NCI-H748 treated with DMSO at 0.1 percent for 48 hours (cell line): ENCODE measurements at places on chromosomes 7 and 10.

DNA sequence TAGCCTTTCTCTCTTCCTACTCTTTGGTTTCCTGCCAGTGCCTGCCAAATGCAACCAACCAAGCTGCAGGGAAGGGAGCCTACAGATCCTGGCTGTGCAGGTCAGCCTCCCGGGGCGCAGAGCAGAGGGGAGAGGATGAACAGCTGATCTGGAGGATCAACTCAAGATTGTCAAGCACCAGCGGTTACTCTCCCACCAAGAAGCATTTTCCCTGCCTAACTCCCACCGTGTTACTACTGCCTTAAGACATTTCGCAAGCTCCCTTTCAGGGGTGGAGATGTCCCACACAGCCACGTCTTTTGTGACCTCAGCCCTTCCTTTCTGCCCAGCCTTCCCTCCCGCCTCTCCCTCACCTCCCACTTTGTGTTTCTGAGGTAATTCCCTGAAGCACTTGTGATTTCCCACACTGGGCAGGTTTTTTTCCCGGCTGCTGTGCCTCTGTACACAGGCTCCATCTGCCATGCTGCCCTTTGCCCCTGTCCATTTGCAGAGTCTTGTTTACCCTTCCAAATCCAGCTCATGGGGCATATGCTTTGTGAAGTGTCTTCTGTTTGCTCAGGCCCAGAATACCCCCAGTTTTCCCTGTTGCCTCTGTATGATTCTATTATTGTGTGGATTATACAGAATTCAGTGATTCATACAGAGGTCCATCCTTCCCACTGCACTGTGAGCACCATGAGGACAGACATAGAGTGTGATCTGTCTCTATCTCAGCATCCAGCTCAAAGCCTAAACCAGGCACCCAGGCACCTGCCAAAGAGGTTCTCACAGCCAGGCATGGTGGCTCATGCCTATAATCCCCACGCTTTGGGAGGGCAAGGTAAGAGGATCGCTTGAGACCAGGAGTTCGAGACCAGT is 40.9 kb upstream of the PAPSS2 start:
- DNase-seq = peak; percentile 43

GRCh38 chr7:97016381-97017191 is 8.0 kb downstream of the DLX5 start:
- DNase-seq = no peak

GRCh38 chr7:97133159-97133558 is 15.7 kb downstream of the SDHAF3 start:
- no peak for DNase-seq

DNA sequence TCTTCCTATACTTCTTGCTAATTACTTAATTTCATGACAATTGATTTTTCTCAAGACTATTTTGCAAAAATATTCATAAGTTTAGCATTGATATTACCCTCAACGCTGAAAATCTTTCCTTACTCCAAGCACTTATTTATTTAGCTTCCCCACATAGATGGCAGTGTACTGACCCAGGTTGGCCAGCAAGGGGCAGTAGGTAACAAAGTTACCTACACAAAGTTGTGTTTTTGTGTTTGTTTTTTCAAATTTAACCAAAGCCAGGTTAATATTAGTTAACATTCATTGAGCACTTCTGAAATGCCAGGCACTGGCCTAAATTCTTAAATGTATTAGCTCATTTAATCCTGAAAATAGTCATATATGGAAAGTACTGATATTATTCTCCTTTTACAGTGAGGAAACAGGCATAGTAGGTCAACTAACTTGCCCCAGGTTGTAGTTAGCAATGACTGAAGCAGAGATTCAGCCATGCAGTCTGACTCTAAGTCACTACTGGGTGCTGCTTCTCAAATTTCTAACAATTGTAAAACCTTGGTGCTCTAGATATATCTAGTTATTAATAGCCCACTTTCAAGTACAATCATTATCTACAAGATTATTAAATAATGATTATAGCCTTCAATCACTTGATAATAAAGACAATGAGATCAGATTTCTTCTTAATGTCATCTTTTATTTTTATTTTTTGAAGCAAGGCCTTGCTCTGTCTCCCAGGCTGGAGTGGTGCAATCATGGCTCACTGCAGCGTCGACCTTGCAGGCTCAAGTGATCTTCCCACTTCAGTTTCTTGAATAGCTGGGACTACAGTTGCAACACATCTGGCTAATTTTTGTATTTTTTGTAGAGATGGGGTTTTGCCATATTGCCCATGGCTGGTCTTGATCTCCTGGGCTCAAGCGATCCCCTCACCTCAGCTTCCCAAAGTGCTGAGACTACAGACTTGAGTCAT is 5.8 kb upstream of the GGCT start:
- DNase-seq = peak; percentile 27

DNA sequence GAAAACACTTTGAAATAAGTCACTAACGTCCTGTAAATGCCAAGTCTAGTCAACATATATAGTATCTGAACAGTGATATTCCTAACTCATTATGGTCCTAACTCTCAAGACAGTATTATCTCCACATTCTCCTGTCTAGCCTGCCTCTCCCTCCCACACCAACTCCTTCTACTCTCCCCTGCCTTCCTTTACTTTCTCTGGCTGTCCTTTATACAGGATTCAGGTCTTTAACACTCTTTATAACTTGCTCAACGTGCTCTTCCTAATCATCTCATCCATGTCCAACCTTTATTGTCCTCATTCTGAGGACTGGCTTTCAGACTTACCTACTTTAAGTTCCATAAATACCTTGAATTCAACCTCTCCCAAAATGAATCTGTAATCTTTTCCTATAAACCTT is 42.5 kb downstream of the MTPN start:
- DNase-seq = no peak

DNA sequence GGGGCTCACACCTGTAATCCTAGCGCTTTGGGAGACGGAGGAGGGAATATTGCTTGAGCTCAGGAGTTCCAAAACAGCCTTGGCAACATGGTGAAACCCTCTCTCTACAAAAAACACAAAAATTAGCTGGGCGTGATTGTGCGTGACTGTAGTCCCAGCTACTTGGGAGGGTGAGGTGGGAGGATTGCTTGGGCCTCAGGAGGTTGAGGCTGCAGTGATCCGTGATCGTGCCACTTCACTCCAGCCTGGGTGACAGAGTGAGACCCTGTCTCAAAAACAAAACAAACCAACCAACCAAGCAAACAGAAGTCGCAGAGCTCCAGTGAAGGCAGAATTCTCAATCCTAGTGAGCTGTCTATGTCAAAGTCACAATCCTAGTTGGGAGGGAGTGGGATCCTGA is 14.3 kb upstream of the STN1 start:
- no peak for DNase-seq

DNA sequence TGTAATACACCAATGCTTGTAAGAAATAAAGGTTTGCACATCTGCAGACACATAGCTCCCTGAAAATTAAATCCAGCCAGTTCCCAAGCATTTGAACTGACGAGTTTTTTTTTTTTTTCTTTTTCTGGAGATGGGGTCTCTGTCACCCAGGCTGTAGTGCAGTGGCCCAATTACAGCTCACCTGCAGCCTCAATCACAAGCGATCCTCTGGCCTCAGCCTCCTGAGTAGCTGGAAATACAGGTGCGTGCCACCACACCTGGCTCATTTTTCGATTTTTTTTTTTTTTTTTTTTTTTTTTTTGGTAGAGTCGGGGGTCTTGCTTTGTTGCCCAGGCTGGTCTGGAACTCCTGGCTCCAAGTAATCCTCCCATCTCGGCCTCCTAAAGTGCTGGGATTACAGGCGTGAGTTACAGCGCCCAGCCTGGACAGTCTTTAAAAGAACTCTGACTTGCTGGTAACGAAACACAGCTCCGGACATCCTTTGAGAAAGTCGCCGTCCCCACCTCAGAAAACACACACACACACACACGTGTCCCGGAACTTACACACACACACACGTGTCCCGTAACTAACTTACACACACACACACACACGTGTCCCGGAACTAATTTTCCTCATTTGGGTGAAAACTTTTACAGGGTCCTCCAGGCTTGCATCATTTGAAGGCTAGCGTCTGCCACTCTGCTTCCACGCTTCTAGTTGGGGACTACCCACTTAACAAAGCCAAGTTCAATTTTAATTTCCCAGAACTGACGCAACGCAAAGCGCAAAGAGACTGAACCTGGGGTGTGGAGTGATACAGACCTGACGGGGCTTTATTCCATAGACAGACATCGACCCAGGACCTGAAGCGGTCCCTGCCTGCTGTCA is 18.6 kb downstream of the OCM2 start:
- no peak for DNase-seq

- DNase-seq = no peak
Observed at GRCh38 chr7:117281562-117281961, 41.3 kb downstream of the WNT2 start.

DNA sequence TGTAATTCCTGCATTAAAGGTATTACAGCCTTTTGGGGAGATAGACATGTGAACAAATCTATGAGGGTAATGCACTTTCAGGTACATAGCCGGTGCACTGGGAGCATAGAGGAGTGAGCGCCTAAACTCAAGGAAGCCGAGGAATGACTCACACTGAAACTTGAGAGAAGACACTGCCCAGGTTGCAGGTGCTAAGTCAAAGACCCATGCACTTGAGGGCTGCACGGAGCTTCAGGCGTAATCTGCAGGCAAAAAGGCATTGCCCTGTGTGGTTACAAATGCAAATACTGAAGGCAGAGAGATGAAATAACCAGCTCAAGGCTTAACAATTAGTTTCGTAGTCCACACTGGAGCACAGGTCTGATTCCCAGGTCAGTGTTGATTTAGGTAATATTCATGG is 51.0 kb upstream of the OSBPL3 start:
- DNase-seq = no peak

GRCh38 chr10:109914966-109915365 is 8.3 kb downstream of the XPNPEP1 start:
- DNase-seq = no peak

- DNase-seq = no peak
Observed at GRCh38 chr10:56142092-56142728, 218.8 kb downstream of the ZWINT start.
